MCF 10A (cell line): ENCODE measurements at places on chromosomes 7 and 10. TPM values are rescaled to one million over a fixed set of nuclear protein-coding genes. Genes with fewer than 3 reads are reported as not detected.

GRCh38 chr7:121019018-121019417, 30.5 kb downstream of the CPED1 start:
- H3K27me3 ChIP-seq = peaks cover 12% of the 10 kb centered on the region
- no peak overlapping the region for H3K27ac ChIP-seq
- H3K36me3 ChIP-seq = no peaks in the 10 kb centered on the region
- DNase-seq = peak; percentile 15
- peaks cover 10% of the 10 kb centered on the region for H3K4me1 ChIP-seq
- H3K4me3 ChIP-seq = no peak overlapping the region

- H3K27ac ChIP-seq = no peak overlapping the region
- no peak overlapping the region for H3K4me3 ChIP-seq
- H3K36me3 ChIP-seq = peaks cover 6% of the 10 kb centered on the region
- no peaks in the 10 kb centered on the region for H3K4me1 ChIP-seq
- no peaks in the 10 kb centered on the region for H3K27me3 ChIP-seq
Observed at GRCh38 chr10:132712291-132712690, 73.7 kb downstream of the NKX6-2 start.

- H3K4me3 ChIP-seq = no peak overlapping the region
- peaks cover 39% of the 10 kb centered on the region for H3K27me3 ChIP-seq
- no peak overlapping the region for H3K27ac ChIP-seq
- H3K4me1 ChIP-seq = no peaks in the 10 kb centered on the region
Observed at GRCh38 chr10:67723601-67724000, 27.6 kb upstream of the CTNNA3 start.

GRCh38 chr7:80078159-80078731, 56.4 kb upstream of the GNAI1 start:
- DNase-seq = peak; percentile 21
- H3K27me3 ChIP-seq = no peaks in the 10 kb centered on the region
- no peaks in the 10 kb centered on the region for H3K36me3 ChIP-seq
- H3K4me3 ChIP-seq = peak overlapping the region; percentile 61
- peak overlapping the region; percentile 80 for H3K27ac ChIP-seq
- H3K4me1 ChIP-seq = peaks cover 8% of the 10 kb centered on the region

- no peak overlapping the region for H3K27ac ChIP-seq
- no peaks in the 10 kb centered on the region for H3K27me3 ChIP-seq
- H3K4me3 ChIP-seq = no peak overlapping the region
- no peaks in the 10 kb centered on the region for H3K36me3 ChIP-seq
Observed at GRCh38 chr7:36788825-36789470, 64.7 kb upstream of the AOAH start.

DNA sequence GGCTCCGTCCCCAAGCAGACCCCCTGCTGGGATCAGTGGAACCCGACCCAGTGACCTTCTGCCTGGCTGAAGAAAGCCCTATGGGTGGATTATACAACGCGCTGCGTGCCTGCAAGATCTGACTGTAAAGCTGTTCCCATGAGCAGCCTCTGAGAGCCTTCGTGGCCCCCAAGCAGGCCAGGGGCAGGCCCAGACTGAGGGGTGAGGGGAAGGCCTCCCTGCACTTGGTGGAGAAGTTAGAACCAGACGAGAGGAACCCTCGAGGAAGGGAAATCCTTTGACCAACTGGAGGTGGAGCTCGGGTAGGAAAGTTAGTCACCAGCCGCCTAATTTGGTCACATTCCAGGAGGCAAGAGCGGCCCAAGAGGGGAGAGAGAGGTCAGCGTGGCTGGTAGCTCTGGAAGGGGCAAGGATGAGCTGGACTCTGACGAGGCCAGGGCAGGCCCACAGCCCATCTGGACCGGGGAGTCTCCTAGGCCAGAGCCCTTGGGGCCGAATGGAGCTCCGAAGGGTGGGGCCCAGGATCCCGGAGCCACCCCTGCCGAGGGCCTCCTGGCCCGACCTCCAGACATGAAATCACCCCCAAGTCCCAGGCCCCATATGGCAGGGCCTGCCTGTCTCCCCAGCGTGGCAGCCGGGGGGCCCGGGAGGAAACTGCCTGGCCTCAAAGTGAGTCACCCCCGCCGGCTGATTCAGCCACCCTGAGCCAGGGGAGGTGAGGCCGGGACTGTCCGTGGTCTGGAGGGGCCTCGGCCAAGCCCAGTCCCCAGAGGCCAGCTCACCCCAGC, 23.3 kb upstream of the PDGFA start:
- no peaks in the 10 kb centered on the region for H3K36me3 ChIP-seq
- H3K27ac ChIP-seq = peak overlapping the region; percentile 59
- H3K27me3 ChIP-seq = no peaks in the 10 kb centered on the region
- H3K4me1 ChIP-seq = peaks cover 36% of the 10 kb centered on the region
- DNase-seq = peak; percentile 87

DNA sequence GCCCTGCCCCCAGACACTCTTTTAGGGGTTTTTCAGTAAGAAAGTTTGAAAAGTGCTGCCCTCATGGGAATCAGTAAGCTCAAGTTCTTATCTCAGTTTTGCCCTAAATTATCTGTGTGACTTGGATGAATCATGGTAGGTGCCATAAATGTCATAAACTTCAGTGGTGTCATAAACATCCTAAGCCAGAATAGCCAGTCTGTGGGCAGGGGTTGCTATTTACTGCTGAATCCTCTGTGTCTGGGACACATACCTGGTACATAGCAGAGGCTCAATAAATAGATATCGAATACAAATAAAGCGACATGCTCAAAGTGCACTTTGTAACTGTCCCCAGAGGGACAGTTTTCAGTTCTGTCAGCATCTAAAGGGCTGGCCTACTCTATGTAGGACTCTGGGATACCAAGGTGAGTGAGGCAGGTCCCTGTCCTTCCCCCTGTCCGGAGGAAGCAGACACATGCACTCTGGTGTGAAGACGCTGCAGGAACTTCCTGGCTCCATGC, 502.1 kb downstream of the RPS24 start:
- H3K36me3 ChIP-seq = no peaks in the 10 kb centered on the region
- no peak overlapping the region for H3K27ac ChIP-seq
- no peak for DNase-seq
- no peak overlapping the region for H3K4me3 ChIP-seq

GRCh38 chr10:102310361-102311024, 65.2 kb downstream of the GBF1 start:
- no peak overlapping the region for H3K4me3 ChIP-seq
- no peak for DNase-seq
- no peaks in the 10 kb centered on the region for H3K27me3 ChIP-seq
- peaks cover 26% of the 10 kb centered on the region for H3K4me1 ChIP-seq

DNA sequence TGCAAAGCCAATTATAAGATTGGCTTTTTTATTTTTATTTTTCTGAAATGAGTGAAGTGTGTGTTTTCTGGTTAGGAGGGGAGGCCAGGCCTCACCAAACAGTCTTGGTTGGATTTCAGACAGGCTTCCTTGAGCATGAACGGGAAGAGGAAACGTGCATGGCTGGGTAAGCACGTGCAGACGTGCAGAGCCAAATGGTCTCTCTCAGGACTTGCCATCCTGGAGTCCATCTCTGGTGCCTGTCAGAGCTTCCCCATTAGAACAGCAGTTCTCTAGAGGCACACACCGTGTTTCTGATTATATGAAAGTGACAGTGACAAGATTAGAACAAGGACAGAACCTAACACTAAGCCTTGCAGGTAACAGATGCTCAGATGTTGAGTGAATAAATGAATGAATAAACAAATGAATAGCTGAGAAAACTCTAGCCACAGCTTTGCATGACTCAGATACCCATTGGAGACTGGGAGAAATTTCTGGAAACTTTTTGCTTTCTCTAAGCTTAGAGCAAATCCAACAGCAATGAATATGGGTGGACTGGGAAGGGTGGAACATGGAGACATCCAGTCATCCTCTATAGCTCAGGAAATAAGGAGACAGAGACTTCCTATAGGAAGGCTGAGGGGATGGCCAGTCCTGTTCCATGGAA, 11.8 kb upstream of the CALD1 start:
- no peaks in the 10 kb centered on the region for H3K27me3 ChIP-seq
- H3K4me1 ChIP-seq = peaks cover 13% of the 10 kb centered on the region
- H3K4me3 ChIP-seq = no peak overlapping the region
- H3K36me3 ChIP-seq = no peaks in the 10 kb centered on the region
- H3K27ac ChIP-seq = no peak overlapping the region

- H3K4me3 ChIP-seq = no peak overlapping the region
- DNase-seq = no peak
- H3K4me1 ChIP-seq = no peaks in the 10 kb centered on the region
Observed at GRCh38 chr7:12391922-12392615, 11.6 kb downstream of the VWDE start.

DNA sequence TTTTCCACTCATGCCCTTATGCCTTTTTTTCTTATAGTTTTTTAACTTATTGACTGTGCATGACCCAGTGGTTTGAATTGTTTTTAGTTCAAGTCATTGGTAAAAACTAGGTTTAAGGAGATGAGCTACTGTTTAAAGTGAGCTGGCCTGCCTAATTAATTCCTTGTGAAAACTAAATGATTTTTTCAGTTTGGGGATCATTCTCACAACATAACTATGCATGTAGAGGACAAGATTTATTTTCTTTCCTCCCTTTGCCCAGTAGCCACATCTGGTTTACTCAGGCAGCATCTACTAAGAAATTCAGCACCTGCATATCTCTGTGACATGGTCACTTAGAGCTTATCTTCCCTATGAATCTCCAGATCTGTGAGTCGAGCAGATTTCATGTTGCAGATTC, 1.7 kb downstream of the ADO start:
- H3K27ac ChIP-seq = peak overlapping the region; percentile 76
- no peak for DNase-seq
- H3K4me1 ChIP-seq = peaks cover 22% of the 10 kb centered on the region
- H3K36me3 ChIP-seq = peaks cover 22% of the 10 kb centered on the region
- no peaks in the 10 kb centered on the region for H3K27me3 ChIP-seq

DNA sequence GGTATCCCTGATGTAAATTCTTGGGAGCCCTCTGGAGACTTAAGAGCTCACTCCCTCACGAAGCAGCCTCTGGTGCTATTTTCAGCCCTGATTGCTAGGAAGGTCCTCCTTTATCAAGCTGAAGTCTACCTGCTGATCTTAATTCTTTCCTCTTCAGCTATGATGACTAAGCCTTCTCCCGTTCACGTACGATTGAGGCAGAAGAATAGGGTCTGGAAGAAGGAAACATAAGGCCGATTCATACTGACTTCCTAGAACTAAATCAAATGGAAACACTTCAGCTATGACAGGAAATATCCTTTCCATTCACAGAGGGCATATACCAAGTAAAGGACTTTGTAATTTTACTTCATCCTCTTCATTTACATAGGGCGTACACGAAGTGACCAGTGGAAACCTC, 107.0 kb downstream of the CPXM2 start:
- DNase-seq = no peak
- no peaks in the 10 kb centered on the region for H3K4me1 ChIP-seq
- no peak overlapping the region for H3K27ac ChIP-seq
- H3K27me3 ChIP-seq = peaks cover 37% of the 10 kb centered on the region
- H3K36me3 ChIP-seq = no peaks in the 10 kb centered on the region
- no peak overlapping the region for H3K4me3 ChIP-seq

GRCh38 chr7:16619979-16620408, 25.6 kb downstream of the ANKMY2 start:
- no peak overlapping the region for H3K27ac ChIP-seq
- no peak overlapping the region for H3K4me3 ChIP-seq
- peaks cover 40% of the 10 kb centered on the region for H3K36me3 ChIP-seq
- no peaks in the 10 kb centered on the region for H3K4me1 ChIP-seq

- no peaks in the 10 kb centered on the region for H3K4me1 ChIP-seq
- DNase-seq = no peak
- H3K36me3 ChIP-seq = peaks cover 4% of the 10 kb centered on the region
- no peak overlapping the region for H3K4me3 ChIP-seq
- no peak overlapping the region for H3K27ac ChIP-seq
Observed at GRCh38 chr7:129786825-129787563, 165.8 kb downstream of the UBE2H start.

GRCh38 chr7:97006055-97006815, 882 bp downstream of the DLX6 start:
- no peak overlapping the region for H3K27ac ChIP-seq
- peak overlapping the region; percentile 77 for H3K4me3 ChIP-seq
- peak; percentile 14 for DNase-seq
- peaks cover 38% of the 10 kb centered on the region for H3K27me3 ChIP-seq

DNA sequence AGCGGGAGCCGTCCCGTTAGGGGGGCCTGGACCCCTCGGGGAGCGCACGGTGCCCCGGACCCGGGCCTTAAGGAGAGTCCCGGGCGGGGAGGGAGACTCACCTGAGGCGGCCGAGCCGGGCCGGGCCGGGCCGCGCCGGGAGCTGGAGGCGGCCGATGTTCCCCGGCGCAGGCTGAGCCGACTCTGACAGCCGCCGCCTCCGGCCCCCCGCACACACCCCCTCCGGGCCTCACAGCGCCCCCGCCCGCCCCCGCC, at the start of gene ACHE:
Gene ACHE, minus strand, starts transcription at position 188 of the 255 bp plus-strand sequence. CDS start 1,656 bp downstream, outside the sequence.
- no peaks in the 10 kb centered on the region for H3K36me3 ChIP-seq
- H3K27me3 ChIP-seq = peaks cover 27% of the 10 kb centered on the region
- H3K4me3 ChIP-seq = peak within 1 kb of the TSS; percentile 65
- no peak within 1 kb of the TSS for H3K27ac ChIP-seq
- peaks cover 16% of the 10 kb centered on the region for H3K4me1 ChIP-seq

GRCh38 chr10:103431902-103432301, 20.3 kb downstream of the CALHM2 start:
- DNase-seq = no peak
- no peak overlapping the region for H3K4me3 ChIP-seq
- no peak overlapping the region for H3K27ac ChIP-seq
- H3K27me3 ChIP-seq = no peaks in the 10 kb centered on the region
- H3K4me1 ChIP-seq = no peaks in the 10 kb centered on the region
- H3K36me3 ChIP-seq = peaks cover 98% of the 10 kb centered on the region

DNA sequence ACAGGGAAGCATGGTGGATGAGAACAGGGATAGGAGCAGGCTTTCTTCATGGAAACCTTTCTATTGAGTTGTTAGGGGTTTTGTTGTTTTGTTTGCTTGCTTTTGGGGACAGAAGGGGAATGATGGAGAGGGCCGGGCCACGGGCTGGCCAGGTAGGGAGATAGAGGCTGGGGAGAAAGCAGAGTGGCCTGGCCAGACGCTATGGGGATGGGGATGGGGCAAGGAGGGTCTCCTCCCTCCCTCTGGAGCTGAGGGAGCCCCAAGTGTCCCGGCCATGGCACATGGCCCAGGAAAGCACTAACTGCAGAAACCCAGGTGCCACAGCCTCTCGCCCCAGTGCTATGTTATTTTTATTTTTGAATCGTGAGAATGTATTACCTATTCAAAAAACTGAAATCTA, 10.0 kb downstream of the AOC1 start:
- no peak for DNase-seq
- no peak overlapping the region for H3K4me3 ChIP-seq
- no peaks in the 10 kb centered on the region for H3K4me1 ChIP-seq
- no peaks in the 10 kb centered on the region for H3K36me3 ChIP-seq

- H3K4me1 ChIP-seq = no peaks in the 10 kb centered on the region
- H3K27ac ChIP-seq = no peak overlapping the region
- DNase-seq = no peak
Observed at GRCh38 chr7:67990003-67990402, 993.4 kb downstream of the TYW1 start.

DNA sequence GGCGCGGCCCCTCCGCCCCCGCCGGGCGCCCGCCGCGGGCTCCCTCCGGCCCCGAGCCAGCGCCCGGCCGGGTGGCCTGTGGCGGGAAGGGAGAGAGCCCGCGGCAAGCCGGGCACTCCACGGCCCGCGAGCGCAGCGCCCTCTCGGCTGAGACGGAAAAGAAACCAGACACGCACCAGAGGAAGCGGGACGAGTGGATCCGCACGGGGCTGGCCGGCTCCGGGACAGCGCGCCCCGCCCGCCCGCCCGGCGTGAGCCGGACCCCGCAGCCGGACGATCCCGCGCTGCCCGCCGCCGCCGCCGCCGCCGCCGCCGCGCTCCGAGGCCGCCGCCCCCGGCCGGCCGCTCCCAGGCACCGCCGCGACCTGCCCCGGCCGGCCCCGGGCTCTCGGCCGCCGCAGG, 300 bp downstream of the ARHGAP21 start:
- no peaks in the 10 kb centered on the region for H3K27me3 ChIP-seq
- peaks cover 5% of the 10 kb centered on the region for H3K36me3 ChIP-seq
- peak overlapping the region; percentile 54 for H3K27ac ChIP-seq
- no peak overlapping the region for H3K4me3 ChIP-seq

Gene MSMB
- total RNA-seq = not detected in 2 replicates

Gene CALHM2
- 4.2 TPM in 2 replicates for total RNA-seq

Gene PMS2
- 18.9 and 20.5 TPM in 2 replicates for total RNA-seq

Gene PIK3CG
- not detected in 2 replicates for total RNA-seq

Gene LRRD1
- not detected in 2 replicates for total RNA-seq

Gene KCNIP2
- total RNA-seq = 2.1 and 2.6 TPM in 2 replicates

Gene TMEM184A
- total RNA-seq = 9.0 and 14.2 TPM in 2 replicates
